Glomerular endothelial cell (primary cell): ENCODE measurements at places on chromosomes 13 and 19. TPM values are rescaled to one million over a fixed set of nuclear protein-coding genes. Genes with fewer than 3 reads are reported as not detected.

The RNF113B gene
- total RNA-seq, result not detected in 2 replicates

The ZFP36 gene
- total RNA-seq, result 6.5 and 21.6 TPM in 2 replicates

The SPIB gene
- not detected in 2 replicates for total RNA-seq

The LENG9 gene
- total RNA-seq, result 3.7 and 4.1 TPM in 2 replicates

The PSPN gene
- total RNA-seq, result 1.3 TPM in 2 replicates

DNA sequence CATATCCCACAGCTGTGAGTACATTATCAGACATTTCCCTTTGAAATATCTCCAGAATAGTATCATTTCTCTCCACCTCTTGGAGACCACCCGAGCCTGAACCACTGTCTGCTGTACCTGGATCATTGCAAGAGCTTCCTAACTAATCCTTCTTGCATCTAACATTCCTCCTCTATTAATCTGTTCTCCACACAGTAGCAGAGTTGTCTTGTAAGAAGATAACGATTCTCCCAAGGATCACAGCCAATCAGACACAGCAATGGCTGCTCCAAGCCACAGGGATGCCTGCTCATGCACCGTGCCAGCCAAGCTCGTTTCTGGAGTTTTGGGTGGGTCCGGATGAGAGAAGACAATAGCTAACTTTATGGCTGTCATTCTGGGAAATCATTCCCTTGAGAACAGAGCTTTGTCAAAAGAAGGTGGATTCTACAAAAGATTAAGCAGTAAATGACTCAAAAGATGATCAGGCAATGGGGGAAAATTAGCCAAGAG, 14.5 kb upstream of the LAIR1 start:
- no peak for DNase-seq

- no peak for DNase-seq
Observed at GRCh38 chr13:101648766-101649487, 196.5 kb downstream of the ITGBL1 start.

DNA sequence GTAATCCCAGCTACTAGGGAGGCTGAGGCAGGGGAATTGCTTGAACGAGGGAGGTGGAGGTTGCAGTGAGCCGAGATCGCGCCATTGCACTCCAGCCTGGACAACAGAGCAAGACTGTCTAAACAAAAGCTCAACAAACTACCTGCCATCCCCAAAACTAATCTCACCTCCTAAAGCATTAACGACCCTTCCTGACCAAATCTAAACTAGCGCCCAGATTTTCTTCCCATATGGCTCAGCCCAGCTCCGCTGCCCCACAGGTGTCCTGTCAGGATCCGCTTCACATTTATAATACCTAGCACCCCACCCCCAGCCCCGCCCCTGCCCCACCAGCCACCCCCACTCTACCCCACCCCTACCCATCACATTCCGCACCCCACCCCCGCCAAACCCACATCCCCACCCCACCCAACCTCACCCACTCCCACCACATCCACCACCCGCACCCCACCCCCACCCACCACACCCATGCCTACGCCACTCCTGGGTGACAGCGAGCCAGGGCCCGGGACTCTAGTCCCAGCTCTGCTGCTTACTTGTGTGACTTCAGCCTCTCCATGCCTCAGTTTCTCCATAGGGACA, 599 bp downstream of the C19orf12 start:
- no peak for DNase-seq

DNA sequence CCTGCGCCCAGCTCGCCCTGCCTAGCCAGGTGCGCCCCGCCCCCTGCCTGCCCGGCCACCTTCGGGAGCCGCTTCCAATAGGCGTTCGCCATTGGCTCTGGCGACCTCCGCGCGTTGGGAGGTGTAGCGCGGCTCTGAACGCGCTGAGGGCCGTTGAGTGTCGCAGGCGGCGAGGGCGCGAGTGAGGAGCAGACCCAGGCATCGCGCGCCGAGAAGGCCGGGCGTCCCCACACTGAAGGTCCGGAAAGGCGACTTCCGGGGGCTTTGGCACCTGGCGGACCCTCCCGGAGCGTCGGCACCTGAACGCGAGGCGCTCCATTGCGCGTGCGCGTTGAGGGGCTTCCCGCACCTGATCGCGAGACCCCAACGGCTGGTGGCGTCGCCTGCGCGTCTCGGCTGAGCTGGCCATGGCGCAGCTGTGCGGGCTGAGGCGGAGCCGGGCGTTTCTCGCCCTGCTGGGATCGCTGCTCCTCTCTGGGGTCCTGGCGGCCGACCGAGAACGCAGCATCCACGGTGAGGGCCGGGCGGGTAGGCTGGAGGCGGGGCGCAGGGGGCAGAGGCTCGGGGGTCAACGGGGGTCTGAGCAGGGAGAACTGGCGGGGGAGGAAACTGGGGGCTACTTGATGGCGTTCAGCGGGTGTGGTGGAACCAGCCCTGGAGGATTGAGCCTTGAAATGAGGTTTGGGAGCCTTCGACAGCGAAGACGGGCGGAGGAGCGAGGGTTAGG, at the start of gene SPINT2:
TSS of gene SPINT2 (plus strand) at position 88 of the 727 bp plus-strand sequence. CDS start at position 408, 320 bp downstream.
- no peak for DNase-seq

DNA sequence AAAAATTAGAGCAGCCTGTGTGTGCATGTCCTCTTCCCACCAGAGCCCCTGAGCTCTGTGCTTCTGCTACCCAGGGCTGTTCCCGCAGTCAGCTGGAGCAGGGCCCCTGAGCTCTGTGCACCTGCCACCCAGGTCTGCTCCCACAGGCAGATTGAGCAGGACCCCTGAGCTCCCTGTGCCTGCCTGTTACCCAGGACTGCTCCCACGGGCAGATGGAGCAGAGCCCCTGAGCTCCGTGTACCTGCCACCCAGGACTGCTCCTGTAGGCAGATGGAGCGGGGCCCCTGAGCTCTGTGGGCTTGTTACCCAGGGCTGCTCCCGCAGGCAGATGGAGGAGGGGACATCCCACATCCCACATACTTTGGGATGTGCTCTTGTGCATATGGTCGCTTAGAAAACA, 186.8 kb upstream of the SOX1 start:
- DNase-seq, result no peak
